ENCODE measurements at places on chromosomes 3 and 15.

GRCh38 chr3:54432975-54433374 lies 310.6 kb downstream of the CACNA2D3 start:
- no peak for DNase-seq

GRCh38 chr3:171284308-171285075 lies 175.7 kb downstream of the TNIK start:
- DNase-seq = peak; percentile 65

DNA sequence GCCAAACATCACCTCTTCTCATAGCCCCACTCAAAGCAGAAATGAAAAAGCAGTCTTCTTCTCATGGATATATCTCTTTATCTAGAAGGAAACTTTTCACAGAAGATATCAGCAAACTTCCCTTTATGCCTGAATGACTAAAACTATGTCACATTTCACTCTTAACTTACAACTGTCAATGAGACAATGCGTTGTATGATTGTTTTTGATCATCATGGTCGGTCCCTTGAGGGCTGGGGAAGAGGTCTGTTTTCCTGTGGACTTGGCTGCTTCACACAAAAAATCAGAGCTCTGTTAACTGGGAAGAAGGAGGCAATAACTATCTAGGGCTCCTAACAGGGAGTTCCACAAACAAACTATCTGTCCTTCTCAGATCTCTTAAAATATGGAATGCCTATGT lies 5.1 kb downstream of the NLGN1 start:
- DNase-seq = no peak

DNA sequence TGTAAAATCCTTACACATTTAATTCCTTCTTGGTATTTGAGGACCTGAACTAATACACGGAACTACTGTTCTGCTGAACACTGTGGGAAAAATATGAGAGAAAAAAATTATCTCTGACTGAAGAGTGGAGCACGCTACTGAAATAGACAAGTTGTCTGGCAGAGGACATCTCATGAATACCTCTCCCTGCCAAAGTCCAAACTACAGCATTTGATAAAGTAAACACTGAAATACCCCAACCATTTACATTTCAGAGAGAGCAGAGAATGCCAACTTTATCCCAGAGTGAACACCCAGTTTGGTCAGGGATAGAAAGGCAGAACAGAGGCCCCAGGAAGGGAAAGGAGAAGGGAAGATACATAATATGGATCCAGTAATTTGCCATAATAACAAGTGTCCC lies 920.7 kb downstream of the SQOR start:
- no peak for DNase-seq

DNA sequence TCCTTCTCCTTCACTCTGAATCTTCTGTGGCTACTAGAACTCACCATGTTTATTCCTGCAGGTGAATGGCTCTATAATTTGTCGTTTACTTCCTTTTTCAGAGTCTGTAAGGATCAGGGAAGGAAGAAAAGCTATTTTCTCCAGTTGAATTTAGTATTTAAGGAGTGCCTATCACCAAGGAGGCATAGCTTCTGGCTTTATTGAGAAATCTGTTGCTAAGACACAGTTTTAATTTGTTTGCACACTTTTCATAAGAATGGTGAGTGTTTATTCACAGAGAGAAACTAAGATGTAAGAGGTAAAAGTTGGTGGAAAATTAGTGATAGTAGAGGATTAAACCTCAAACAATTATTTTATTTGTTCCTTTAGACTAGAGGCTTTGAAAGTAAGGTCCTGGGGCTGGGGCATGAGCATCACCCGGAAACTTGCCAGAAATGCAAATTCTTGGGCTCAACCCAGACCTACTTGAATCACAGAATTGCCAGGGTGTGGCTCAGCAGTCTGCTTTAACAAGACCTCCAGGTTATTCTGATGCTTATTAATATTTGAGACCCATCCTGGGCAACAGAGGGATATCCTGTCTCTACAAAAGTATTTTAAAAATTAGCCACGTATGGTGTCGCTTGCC lies 461.3 kb downstream of the AGBL1 start:
- DNase-seq = no peak

GRCh38 chr3:40680685-40681657 lies 156.2 kb downstream of the ZNF621 start:
- peak; percentile 26 for DNase-seq

- no peak for DNase-seq
These were observed 31.9 kb downstream of the NBEAL2 start for GRCh38 chr3:47011371-47011770.

DNA sequence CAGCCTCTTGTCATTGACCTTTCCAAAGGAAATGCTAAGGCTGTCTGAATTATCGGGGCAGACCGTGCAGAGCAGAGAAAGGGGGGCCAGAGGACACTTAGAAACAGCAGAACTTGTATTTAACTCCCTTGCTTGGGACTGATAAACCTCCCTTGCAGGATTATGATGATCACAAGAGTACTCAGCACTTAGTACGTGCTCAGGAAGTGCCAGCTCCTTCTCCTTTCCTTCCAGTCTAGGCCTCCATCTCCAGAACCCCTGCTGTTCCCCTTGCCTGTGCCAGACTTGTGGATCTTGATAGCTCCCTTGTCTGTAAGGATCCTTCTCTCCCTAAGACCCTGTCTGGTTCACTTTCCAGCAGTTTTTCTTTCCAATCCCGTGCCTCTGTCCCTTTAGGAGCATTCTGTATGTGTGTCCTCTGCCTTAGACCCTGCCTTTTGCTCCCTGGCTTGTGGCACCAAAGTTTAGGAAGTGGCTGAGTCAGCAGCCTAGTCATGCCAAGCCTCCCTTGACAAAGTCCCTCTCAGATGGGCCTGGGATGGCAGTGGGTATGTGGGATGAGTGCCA lies 747 bp downstream of the SORD start:
- DNase-seq = no peak

DNA sequence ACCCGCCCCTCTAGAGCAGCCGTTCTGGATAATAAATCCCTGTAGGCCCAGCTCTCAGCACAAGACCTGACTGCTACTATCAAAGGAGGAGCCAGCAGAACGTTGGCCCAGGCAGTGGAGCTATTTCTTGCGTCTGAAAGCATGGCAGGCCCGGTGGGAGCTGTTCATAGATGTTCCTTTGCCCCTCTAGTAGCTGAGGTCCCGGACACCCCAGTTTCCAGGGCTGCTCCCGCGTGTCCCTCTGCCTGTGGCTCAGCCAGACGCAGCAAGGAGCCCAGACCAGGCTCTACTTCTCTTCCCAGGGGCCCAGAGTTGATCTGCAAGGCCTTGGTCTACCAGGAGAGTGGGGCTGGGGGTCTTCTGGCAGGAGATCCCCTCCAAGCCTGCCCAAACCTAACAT lies 76.1 kb downstream of the FAM174B start:
- no peak for DNase-seq

DNA sequence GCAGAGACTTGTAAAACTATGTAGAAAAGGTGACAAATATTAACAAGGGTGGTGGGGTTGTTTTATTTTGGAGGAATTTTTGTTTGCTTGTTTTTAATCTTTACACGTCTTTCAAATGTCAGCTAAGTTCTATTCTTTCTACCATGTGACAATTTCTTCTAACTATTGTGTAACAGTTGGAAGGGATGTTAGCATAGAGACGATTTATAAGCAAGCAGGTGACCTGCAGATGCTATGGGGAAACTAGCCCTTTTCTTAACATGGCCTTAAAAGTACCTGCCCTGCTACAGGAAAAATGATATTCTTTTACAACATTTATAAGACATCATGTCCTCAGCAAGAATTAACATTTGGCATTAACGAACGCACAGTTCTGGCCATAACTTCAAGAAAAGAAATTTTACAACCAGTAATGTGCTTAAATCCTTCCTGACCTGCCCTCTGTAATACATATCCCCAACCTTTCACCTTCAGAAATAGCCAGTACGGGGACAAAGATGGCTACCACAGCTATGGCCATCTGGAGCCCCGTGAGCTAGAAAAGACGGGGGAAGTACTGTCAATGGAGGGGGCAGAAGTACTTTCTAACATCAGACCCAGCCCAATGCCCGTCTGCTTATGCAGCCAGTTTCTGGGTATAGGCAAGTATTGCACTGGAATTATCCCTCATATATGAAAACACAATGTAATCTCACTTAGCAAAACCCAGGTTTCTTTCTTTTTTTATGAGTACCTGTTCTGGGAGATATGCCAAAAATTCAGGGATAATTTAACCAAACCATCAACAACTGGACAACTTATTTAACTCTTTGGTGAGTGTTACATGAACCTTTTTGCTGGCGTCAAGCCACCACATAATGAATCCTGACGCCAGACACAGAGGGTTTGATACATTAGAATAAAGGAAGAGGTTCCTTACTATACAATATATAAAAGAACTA lies 67.7 kb upstream of the NR2F2 start:
- DNase-seq = no peak

GRCh38 chr15:73212424-73212823 lies 156.3 kb downstream of the HCN4 start:
- DNase-seq = no peak

DNA sequence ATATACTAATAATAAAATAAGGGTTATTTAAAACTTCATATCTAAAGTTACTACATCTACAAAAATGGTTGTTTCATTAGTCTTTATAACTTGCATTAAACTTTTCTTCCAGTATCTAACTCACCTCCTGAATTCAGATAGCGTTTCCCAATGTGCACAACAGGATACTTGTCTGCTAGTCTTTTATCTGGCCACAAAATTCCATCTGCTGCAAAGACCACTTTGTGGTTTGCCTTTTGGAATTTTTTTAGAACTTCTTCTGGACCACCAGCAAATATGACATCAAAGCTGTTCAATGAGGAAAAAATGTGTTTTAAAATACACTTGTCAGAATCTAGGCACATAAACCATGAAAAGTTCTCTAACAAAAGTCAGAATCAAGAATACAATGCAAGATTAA lies 50.8 kb downstream of the PLOD2 start:
- no peak for DNase-seq

DNA sequence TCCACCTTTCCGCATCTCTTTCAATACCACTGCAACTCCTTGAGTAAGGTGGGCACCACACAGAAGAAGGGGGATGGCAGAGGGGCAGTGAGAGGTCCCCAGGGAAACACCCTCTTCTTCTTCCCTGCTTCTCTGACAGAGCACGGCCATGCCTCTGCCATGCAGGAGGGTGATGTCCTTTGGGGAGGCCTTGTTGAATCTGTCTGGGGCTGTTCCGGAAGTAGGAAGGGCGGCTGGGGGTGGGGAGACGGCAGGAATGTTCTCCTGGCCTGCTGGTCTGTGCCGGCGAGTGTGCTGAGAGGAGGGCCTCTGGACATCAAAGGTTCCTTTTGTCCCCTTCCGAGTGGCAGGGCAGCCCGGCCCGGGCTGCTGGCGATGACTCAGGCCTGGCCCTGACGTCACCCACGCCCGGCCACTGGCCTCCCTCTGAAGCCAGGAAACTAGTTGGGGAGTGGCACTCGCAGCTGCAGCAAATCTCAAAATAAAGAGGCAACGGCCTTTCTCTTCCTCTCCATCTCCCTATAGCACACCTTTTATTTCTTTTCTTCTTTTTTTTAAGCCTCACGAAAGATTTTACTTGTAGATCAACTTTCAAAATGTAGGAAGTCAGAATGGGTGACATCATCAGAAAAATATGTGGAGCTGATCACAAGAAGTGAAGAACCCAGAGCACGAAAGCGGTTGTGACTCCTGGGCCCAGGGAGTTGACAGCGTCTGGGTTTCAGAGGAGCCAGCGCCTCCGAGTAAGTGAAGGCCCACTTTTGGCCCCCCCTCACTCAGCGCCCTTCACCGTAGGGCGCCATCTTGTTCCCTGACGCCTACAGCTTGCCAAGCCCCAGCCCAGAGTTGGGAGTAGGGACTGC lies at the start of gene ZBTB38:
Gene ZBTB38 (plus strand): TSS at position 443 of the 863 bp plus-strand sequence. CDS start 73,885 bp downstream, outside the sequence.
- DNase-seq = peak; percentile 51

DNA sequence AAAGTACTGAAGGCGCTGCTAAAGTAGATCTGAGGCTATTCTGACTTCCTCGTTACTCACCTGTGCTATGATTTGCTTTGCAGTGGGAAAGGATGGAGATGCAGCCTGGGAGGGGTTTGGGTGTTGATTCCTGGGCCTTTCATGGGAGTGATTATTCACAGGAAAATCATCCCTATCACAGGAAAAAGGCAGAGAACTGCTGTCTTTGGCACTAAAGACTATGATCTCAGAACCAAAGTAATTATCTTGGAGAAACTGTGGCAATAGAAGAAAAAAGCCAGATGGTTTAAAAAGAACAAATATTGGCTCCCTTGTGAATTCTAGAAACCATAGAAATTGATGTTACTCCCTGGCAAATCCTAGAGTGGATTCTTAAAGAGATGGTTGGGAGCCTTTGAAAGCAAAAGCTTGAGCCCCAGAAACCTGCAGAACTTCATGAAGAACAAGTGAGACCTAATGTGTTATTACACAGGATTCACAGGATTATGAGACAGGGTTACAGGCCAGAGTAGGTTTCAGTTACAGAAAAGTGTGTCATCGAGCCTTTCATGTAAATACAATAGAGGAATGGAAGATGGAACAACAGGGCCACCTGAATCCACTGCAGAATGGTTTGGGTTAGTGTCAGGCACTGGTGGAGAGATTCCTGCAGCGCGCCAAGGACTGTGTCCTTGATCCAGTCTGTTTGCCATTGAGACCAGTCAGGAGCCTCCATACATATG lies 85.7 kb downstream of the OXNAD1 start:
- DNase-seq = no peak

DNA sequence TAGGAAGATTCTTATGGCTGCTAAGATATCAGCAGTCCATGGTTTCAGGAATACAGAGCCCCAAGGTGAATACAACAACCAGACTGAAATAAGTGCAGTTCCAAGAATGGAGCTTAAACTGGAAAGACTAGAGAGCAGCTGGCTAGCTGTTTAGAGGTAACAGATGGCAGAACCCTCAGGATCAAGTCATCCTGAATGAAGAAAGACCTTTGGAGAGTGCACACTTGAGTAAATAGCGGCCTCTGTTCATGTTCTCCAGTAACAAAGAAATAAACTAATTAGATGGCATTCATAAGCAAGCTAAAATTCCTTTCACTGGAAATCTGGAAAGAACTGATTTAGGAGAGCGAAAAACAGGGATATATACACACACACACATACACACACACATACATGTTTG lies 968.4 kb downstream of the FHIT start:
- no peak for DNase-seq

GRCh38 chr3:62688050-62688449 lies 187.2 kb downstream of the CADPS start:
- no peak for DNase-seq

- DNase-seq = no peak
These were observed 30.6 kb downstream of the PSMD6 start for GRCh38 chr3:63992516-63993209.

DNA sequence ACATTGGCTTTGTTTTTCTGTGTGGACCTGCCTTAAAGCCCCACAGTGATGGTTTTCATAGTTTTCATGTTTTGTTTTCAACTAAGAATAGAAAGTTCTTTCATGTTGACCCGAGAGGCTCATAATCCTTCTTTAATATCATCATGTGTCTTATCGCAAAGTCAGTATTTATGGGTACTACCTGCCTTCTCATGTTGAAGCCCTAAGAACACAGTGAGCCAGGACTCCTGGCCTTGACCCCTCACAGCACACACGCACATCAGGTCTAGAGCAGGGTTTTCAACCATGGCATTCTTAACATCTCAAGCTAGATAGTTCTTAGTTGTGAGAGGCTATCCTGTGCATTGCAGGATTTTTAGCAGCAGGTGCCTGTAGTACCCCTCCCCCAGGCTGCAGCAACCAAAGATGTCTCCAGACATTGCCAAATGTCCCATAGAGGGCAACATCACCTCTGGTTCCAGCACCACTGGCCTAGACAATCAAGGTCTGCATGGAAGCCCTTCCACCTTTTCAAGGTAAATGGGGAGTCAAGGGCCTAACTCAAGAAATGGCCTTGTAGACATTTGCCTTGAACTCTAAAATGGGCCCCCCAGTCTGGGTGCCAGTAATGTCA lies 118.3 kb downstream of the MTHFS start:
- no peak for DNase-seq

All from hematopoietic multipotent progenitor cell treated with erythropoietin and hydrocortisone succinate and interleukin-3 and kit ligand, for 6 days (in vitro differentiated cells).